ENCODE measurements at places on chromosomes 5 and 9. TPM values are rescaled to one million over a fixed set of nuclear protein-coding genes. Genes with fewer than 3 reads are reported as not detected.
A peak's percentile ranks its signal among the peaks of the same experiment; 100 is the strongest.

- no peak for DNase-seq
Observed at GRCh38 chr5:110727025-110727314, 499 bp upstream of the TMEM232 start.

Gene KIF4B
- polyA plus RNA-seq: not detected

Gene NTMT1
- polyA plus RNA-seq: 57.8 TPM

- no peak for DNase-seq
Observed at GRCh38 chr5:154644745-154645411, 110.3 kb upstream of the LARP1 start.

- no peak for DNase-seq
Observed at GRCh38 chr9:94916956-94917355, 190.5 kb downstream of the AOPEP start.

- DNase-seq: no peak
Observed at GRCh38 chr9:23278561-23278960, 547.5 kb downstream of the ELAVL2 start.

- no peak for DNase-seq
Observed at GRCh38 chr5:165617491-165617890, 2112.1 kb downstream of the MAT2B start.

Gene EIF4E1B
- polyA plus RNA-seq: not detected

Gene PTPN3
- not detected for polyA plus RNA-seq

Gene WDR38
- polyA plus RNA-seq: not detected

DNA sequence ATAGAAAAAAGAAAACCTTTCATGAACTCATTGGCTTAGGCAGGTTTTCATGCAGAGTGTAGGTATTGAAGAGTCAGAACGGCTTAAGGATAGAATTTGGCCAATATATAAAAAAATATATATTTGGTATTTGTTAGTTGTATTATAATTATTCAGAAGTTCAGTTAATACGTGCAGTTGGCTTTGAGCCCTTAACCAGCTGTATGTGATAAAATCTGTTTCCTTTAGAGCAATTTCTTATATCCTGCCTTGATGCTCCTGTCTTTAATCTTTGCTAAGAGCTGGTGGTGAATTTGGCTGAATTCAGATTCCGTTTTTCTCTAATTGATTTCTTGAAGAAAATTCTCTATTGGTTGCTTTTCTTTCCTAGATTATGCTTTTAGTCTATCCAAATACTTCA lies 3.7 kb downstream of the ANXA1 start:
- peak; percentile 32 for DNase-seq

GRCh38 chr5:133794771-133795415 lies 173.5 kb downstream of the C5orf15 start:
- no peak for DNase-seq

- no peak for DNase-seq
Observed at GRCh38 chr9:114513055-114513958, 8.0 kb upstream of the WHRN start.

DNA sequence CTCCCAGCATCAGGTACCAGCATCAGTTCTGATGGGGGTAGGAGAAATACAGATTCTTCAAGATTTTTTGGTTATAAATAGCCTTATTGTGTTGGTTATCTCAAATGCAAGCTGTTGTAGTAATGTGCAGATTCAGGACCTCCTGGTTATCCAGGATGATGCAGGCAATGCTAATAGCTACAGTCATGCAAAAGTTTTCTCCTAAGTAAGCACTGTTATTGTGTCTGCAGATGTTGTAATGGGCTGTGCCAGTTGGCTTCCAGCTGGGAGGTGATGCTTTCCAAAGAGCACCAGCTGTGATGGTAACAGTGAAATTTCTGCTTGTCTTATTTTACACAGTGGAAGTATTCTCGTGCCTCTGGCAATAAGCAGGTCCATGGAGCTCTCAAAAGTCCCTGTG lies 719.2 kb upstream of the CTNND2 start:
- no peak for DNase-seq

- DNase-seq: no peak
Observed at GRCh38 chr5:110865400-110866094, 126.7 kb downstream of the SLC25A46 start.

Gene GCNT1
- polyA plus RNA-seq: 0.60 TPM

Gene IL13
- not detected for polyA plus RNA-seq

DNA sequence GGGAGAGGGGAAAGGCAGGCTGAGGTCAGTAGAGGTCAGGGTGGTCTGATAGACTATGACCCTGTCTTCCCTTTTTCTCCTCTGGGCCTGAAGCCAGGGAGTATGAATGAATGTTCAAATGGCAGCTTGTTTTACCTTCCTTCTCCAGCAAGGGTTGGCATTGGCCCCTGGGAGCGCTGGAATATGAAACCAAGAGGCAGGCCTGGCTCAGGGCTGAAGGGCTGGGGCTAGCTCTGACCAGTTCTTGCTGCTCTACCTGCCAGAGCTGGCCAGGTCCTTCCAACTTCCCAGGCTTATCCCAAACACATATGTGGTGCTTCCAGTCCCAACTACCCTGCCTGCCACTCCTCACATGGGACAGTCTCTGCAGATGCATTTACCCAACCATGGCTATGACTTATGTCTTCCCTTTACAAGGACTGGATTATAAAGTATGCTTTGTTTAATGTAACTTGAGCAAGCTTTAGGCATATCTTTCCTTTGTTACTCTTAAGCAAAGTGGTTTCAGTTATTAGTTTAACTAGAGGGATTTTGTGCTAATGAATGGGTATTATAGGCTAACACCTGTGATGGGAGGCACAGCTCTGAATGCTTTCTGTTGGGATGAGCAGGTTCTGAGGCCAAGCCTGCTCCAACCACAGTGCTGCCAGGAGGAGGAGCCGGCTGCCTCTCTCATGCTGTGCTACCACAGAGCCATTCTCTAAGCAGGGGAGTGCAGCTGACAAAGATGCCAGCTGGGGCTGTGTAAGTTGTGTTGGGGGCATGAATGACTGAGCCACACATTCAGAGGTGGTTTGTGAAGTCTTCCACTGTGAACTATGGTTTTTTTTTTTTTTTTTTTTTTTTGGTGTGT lies 6.1 kb downstream of the CCNI2 start:
- DNase-seq: no peak

- no peak for DNase-seq
Observed at GRCh38 chr5:105034401-105034763, 1471.8 kb upstream of the NUDT12 start.

GRCh38 chr5:142561486-142562097 lies 124.3 kb downstream of the FGF1 start:
- DNase-seq: no peak

Gene ERAP2
- 6.6 TPM for polyA plus RNA-seq

Gene IL5
- polyA plus RNA-seq: not detected

- no peak for DNase-seq
Observed at GRCh38 chr9:126299706-126300276, 26.8 kb upstream of the MVB12B start.

DNA sequence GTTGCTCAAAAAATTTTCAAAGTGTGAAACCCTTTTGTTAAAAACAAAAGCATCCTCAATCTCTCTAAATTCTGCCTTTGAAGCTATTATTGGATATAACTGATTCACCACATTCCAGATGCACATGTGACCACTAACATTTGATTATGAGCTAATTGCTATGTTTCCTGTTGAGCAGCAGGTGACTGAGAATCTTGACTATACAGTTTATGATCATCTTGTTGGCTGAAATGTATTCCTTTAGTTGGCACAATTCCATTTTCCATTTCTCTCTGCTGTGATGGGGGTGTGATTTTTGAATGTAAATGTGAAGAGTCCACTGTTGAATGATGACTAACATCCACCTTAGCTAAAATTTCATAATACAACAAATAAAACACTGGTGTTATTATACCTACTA lies 10.7 kb downstream of the LYSMD3 start:
- DNase-seq: no peak

Gene ACOT12
- not detected for polyA plus RNA-seq

- no peak for DNase-seq
Observed at GRCh38 chr9:100074989-100075388, 23.8 kb downstream of the ERP44 start.

Gene GALNT12
- 8.1 TPM for polyA plus RNA-seq

DNA sequence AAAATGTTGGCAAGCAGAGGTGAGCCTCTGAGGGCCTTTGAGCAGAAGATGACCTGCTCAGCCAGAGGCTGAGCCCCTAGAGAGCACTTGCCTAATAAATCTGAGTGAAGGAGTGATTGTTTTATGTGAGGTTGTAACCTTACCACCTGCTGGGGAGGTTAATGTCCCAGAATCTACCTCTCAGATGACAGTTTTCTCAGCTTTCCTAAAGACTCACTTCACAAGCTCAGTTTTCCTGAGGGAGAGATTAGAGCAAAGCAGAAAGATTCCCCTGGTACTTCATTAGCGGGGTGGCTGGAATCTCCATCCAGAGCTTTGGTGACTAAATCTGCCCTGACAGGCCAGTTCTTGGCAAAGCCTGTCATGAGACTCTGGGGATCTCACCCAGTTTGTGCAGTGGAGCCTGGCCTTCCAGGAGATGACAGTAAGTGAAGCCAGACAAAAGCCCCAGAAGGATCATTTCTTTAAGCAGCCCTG lies 48.8 kb upstream of the GALNT10 start:
- DNase-seq: no peak

DNA sequence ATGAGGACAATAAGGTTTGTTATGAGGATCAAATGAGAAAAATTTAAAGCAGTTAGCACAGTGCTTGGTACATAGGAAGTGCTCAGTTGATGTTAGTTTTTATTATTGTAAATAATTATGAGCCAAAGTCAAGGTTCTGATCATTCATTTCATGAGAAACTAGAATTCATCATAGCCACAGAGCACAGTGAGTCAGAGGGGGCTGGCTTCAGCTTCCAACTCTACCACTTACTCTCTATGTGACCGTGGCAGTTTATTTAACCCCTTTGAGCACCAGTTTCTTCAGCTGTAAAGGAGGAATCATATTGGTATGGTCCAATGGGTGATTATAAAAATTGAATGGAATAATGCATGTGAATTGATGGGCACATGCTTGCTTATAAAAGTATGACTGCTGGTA lies 39.4 kb downstream of the KLHL3 start:
- DNase-seq: no peak

DNA sequence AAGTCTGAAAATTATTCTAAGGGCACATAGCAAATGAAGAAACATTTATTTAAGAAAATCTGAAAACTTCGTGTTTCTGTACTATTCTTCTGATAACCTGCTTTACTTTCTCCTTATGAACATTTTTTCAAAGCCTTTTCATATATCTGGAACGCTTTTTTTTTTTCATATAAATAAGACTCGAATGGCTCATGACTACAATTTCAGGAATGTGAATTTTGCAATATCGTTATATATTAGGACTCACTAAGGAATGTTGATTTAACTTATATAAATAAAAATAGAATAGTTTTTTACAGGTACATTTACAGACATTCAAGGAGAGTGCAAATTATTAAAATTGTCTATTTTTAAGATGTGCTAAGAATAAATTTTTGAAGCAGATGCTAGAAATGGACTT lies 42.9 kb downstream of the GPBP1 start:
- DNase-seq: no peak

DNA sequence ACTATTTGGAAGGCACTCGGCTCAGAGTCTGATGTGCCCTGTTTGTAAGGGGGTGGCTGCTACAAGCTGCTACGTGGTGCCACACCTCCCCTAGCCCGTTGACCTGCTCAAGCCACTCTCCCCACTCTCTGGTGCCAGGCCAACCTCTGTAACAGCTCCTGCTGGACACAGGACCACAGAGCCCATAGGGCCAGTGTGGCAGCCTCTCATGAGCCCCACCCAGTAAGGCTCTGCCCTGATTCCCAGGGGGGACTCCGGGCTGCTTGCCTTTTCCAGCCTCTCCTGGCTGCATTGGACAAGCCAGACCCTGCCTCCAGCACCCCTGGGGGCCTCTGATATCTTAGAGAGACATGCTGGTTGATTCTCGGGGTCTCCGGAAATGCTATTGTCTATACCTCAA lies 53.3 kb upstream of the ANGPTL2 start:
- DNase-seq: no peak

Gene PAX5
- polyA plus RNA-seq: not detected

DNA sequence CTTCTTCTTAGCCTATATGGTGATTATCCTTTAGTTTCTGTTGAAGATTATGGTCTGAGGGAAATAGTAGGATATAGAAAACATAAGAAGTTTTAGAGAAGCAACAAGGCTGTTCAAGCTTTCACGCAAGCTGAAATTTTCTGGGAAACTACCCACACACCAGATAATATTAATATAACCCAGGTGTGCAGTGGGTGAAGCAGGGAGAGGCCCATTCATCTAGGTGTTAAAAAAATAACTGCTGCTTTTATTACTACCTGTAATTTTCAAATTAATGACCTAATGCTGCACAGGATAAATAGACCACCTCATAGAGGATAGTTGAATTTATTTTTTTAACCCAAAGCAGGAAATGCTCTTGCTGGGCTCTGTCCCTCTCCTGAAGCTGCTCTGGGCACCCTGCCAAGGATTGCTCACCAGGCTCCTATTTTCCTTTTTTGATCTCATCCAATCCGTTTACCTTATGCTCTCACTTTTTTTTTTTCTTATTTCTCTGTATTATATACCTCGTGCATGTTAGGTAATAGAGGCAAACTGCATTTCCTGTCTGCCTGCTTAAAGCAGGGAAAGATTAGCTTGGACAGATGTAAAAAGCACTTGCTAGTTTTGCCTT lies 124.3 kb upstream of the SLC12A2 start:
- peak; percentile 23 for DNase-seq

GRCh38 chr5:63070001-63070400 lies 491.4 kb downstream of the LRRC70 start:
- DNase-seq: no peak

Gene EFNA5
- polyA plus RNA-seq: not detected

Gene JAKMIP2
- 0.51 TPM for polyA plus RNA-seq

Gene EGFL7
- polyA plus RNA-seq: 0.70 TPM

- no peak for DNase-seq
Observed at GRCh38 chr5:156595132-156595787, 254.8 kb upstream of the PPP1R2B start.

DNA sequence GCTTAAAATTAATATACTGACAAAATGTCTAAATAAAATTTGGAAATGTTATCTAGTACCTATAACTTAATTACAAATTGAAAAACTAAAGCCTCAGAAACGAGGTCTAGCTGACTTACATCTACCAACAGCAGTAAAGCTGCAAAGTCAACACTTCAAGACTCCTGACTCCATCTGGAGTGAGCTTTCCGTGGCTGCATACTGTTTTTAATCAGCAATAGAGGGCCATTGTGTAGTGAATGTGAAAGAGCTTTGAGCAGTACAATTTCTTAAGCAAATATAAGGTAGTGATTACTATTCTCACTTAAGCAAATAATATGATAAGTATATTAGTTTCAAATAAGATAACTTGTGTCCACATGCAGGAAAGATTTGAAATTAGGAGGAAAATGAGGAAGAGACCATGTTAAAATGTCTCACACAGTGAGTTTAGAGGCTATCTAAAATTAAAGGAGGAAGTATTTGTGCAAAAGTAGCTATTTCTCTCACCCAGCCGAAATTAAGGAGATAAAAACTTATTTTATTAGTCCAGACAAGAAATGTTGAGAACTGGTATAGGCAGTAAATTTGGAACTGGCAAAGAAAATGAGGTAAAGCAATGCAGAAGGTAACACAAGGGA lies 6.4 kb downstream of the SPINK6 start:
- no peak for DNase-seq

Gene OTP
- polyA plus RNA-seq: not detected

GRCh38 chr9:72441848-72442607 lies 77.0 kb upstream of the ZFAND5 start:
- DNase-seq: no peak

- DNase-seq: no peak
Observed at GRCh38 chr9:121944711-121945191, 148.4 kb downstream of the TTLL11 start.
